ENCODE measurements at places on chromosomes 6 and 20.
A peak's percentile ranks its signal among the peaks of the same experiment; 100 is the strongest.

- DNase-seq = no peak
Measured at GRCh38 chr6:131657630-131658111, 20.6 kb downstream of the ENPP3 start.

DNA sequence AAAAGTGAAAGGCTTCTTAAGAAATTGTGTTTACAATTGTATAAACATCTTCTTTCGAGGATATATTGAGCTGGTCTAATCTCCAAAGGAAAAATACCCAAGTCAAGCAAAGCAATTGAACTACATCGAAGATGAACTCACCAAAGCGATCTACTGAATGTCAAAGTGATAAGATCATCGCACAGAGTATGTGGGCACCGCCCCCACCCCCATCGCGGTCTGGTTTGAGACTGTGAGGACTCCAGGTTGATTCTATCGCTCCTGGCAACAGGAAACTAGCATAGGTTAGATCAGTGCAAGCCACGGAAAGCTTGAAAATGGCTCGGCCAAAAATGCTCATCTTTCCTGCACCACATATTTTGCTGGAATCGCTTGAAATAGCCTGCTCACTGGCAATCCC is 133.2 kb upstream of the RPS6KA2 start:
- DNase-seq = peak; percentile 10

DNA sequence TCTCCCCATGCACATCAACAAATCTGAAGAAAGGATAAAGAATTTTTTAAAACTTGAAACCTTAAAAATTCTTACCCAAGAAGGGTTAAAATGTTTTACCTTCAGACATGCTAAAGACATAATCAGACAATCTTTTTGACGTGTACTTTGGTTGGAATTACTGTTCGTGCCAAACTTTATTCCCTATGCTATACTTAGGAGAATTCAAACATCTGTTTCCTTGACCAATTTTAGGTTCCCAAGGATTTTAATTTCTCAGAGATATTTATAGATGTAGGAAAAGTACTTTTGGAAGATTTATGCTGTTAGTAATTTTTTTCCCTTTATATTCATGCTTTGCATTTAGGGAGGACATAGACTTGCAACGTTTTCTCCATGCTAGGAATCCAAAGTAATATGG is 108.4 kb downstream of the AFG1L start:
- DNase-seq = no peak

DNA sequence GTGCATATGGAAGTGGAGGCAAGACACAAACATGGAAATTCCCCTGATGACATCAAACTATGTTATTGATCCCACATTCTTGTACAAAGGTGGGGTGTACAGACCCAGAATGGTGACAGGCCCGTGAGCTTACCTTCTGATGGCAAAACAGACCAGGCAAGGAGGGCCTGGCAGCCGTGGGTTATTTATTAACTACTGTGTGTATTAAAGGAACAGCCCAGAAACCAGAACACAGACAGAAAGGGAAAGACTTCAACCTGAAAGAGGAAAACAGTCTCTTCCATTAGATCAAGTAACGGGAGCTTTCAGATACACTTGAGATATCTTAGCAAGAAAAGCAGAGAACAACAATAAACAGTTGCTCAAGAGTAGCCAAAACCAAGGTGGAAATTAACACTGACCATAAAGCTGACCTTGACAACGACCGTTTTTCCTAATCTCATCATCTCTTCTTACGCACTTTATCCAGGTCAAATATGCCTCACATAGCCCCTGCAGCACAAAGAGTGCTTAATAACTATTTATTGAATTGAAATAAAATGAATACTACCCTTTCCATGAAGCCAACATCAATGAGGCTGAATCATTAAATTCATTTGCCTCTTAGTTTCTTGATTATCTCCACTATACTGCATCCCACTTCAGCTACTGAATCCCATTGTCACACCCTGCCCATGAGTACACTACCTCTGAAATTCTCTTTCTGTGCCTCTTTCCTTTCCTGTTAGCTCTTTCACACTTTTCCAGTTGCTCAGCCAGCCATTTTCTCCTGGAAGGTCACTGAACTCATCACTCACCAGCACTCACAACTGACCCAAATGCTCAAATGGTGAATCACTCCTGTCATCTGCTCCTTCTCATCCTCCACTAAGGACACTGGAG is 67.4 kb downstream of the MOXD1 start:
- no peak for DNase-seq

DNA sequence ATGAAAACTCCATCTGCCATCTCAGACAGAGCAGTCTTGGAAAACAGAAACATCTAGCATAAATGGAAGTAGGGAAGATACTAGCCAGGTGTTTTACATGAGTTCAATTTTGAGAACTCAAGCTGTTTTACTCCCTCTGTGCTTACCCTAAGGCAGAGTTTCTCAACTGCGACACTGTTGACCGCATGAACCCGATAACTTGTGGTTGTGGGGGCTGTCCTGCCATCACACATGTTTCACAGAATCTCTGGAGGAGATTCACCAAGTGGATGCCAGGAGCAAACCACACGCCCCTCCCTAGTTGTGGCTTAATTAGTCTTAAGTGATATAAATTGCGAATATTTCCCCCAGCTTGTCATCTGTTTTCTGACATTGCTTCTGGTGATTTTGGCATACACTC is 2.3 kb upstream of the SERPINB6 start:
- no peak for DNase-seq

DNA sequence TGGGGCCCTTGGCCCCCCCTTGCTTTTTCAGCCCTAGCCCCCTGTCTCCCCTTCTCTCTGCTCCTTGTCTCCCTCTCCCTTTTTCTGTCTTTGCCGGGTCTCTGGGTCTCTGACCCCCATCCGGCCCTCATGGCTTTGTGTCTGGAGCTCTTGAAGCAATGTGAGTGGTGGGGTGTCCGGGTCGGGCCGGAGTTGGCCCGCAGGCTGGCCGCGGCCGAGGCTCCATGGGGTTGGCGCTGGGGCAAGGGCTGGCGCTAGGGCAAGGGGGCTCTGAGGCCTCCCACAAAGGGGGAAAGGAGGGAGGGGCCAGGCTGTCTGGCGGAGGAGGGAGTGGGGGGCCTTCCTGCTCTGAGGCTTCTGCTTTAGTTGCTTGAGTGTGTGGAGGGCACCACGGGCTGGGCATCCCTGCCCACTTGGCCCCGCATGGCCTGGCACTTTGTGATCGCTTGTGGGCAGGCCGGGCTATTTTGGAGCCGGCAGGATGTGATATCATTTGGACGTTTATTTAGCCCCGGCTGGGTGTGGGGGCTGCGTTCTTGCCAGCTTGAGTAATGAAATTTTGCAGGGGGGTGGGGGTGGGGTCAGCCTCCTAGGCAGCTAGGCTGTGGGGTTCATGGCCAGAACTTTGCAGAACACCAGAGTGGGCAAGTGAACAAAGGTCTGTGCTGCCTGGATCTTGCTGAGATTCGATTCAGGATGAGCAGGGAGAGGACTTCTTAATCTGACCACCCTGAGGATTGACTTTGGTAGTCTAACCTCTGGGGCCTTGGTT is 78.7 kb upstream of the MYL9 start:
- no peak for DNase-seq

DNA sequence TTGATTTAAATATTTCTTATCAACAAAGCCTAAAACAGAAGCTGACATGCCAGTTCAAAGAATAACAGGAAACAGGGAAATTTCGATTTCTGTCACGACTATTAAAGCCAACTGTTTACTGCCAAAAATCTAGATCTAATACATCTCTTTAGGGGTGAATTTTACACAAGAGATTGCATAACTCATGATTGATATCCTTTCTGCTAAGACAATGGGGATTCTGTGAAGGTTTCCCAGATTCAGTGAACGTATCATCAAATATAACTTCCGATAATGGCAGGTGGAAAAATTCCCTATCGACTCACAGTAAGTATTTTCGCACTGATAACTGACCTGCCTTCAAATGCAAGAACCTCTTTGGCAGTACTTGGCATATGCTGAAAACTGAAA is 42.9 kb downstream of the NHSL1 start:
- no peak for DNase-seq

- no peak for DNase-seq
Measured at GRCh38 chr20:11539450-11539849, 378.2 kb upstream of the BTBD3 start.

DNA sequence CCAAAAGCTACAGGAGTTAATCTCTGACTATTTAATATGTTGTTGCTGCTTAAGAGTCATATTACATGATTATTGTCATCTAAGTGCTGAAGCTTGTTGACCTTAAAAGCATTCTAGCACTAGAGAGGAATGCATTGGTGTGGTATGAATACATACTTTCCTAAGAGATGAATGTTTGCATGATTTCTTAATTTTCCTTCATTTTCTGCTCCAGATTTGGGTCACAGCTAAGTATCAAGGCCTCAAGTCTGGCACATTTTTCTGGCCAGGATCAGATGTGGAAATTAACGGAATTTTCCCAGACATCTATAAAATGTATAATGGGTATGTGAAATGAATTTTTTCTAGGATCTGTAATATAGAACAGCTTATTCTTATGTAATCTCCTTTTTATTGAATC is 53.6 kb downstream of the ENPP1 start:
- no peak for DNase-seq

- DNase-seq = peak; percentile 71
Measured at GRCh38 chr6:111973118-111973761, 80.7 kb upstream of the CCN6 start.

DNA sequence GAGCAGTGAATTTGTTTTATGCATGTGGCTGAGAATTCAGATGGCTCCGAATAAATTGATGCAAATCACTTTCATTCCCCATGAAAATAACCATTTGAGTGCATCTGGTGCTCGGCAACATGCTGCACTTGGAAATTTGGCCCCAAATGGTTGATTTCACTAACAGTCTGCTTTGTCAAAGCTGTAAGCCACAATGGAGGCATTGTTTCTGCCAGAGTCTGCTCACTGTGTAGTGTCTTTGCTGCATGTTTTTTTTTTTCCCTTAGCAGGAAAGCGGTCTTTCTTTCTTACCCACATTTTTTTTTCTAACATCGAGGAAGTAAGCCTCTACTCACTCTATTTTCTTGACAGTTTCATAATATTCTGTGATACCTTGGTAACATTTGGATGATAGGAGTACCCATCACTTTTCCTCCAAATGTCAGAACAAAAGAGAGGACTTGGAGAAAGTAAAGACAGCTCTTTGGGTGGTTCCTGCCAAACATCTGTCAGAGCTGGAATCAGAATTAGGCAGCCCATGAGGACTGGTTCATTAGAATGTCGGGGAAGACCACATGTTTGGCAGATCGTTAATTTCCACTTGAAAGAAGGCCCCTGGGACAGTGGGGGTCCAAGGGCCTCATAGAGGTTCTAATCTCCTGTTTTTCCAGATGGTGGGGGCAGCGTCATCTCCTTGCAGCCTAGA is 149.5 kb downstream of the DOK5 start:
- no peak for DNase-seq

GRCh38 chr6:164502833-164503232 is 806.6 kb downstream of the C6orf118 start:
- DNase-seq = no peak

DNA sequence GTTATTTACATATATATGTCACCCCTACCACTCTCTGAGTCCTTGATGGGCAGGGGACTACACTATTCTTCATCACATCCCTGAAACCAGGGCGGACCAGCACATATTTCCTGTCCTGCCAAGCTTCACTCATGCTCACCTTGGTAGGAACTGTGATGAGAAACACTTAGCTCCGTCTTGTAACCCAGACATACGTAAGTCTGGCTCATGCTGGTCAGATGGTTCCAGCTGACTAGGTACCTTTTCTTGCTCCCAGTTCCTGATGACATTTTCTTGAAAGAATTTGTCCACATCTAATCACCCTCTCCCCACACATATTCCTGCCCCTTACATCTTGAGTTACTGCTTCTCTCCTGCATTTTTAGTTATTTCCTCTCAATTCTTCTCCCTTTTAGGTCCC is 122.2 kb upstream of the MYLIP start:
- no peak for DNase-seq

GRCh38 chr6:14505401-14505800 is 387.8 kb downstream of the CD83 start:
- DNase-seq = no peak

DNA sequence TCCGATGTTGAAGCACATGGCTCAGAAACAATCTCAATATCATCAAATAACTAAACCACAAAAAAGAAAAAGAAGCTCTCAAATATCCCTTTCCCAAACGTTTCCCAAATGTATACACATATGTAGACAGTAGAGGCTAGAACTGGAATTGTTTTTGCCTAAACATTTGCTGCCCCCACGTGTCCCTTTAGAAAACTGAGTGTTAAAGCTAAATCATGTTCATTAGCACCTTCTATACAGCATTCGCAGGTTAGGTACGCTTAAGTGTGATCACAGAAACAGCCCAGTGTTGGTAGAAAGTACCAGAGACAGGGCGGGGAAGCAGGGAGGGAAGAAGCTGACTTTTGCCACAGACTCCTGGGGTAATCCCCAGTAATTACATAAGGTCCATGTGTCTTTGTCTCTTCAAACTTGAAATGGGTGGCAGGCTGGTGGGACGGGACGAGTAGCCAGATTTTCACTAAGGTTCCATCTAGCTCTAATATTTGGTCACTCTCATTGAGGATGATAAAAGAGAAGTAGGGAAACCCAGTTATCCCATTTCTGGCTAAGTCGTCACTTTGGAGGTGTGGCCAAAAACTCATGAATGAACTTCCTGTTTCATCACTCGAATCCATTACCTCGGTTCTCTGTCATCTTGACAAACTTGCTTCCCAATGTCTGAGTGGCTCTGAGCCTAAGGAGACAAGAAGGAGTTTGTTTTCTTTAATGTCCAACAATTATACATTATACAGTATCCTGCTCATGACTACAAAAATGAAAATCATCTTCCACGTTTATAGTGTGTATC is 15.0 kb upstream of the TFAP2A start:
- no peak for DNase-seq

- DNase-seq = no peak
Measured at GRCh38 chr6:39568896-39569295, 156.3 kb downstream of the KIF6 start.

- no peak for DNase-seq
Measured at GRCh38 chr6:21441386-21441785, 152.2 kb upstream of the SOX4 start.

DNA sequence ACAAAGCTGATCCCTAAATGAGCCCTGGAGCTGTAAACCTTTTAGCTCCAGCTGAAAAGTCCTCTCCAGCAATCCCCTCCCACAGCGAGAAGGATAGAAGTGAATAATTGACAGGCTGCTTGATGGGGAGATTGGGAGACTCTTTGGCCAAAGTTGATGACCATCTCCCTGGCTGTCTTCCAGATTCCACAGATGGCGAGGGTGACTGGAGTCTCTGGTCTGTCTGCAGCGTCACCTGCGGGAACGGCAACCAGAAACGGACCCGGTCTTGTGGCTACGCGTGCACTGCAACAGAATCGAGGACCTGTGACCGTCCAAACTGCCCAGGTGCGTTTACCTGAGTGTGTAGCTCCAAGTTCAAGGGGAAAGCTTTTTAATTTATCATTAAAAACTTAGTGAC is 67.3 kb downstream of the ISM1 start:
- no peak for DNase-seq

- no peak for DNase-seq
Measured at GRCh38 chr6:53375847-53376246, 27.1 kb upstream of the ELOVL5 start.

All from CD4-positive, alpha-beta T cell treated with Interferon gamma for 1 hour (primary cell).